SJSA1 (cell line): ENCODE measurements at places on chromosomes 6 and 20.

DNA sequence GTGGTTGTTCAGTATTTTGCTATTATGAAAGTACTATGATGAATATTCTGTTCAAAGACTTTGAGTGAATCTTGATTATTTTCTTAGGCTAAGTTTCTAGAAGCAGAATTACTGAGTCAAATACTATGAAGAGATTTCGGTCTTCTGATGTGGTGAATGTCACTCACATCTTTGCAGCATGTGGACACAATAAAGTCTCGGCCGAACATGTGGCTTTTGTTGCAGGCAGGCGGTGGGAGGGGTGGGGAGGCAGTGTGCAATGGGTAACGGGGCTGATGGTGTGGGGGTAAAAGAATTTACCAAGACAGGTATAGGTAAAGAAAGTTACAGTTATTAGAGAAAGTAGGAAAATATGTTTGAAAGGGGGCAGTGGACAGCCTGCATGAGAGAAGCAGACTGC, 156.4 kb upstream of the DTNBP1 start:
- no peak for DNase-seq

DNA sequence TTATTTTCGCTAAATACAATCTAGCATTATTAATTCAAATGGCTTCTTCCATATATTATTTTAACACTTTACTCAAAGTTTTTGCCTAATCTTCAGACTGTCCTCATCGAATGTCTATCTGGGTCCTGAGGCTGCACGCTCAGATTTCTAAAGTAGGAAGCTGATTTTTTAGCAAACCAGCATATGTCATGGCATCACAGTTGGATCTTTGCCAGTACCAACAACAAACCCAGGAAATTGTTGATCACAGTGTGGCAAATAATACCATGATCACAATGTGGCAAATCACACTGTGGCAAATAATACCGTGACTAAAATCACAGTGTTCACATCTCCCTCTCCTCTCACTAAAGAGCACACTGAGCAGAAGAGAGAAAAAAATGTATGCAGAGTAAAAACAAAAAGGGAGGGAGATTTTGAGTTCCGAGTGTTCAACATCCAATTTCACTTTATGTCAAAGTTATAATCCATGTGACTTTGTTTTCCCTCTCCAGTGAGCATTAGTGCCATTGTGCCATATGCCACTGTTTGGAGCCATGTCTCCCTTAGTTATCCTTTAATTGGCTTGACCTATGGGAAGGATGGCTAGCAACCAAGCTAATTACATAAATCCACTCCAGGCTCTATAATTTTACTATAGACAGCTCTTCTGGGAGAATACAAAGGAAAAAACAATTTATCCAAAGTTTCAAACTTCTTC, 1059.6 kb downstream of the HACE1 start:
- DNase-seq, result no peak

GRCh38 chr6:24332317-24332716, 25.5 kb downstream of the DCDC2 start:
- no peak for DNase-seq

GRCh38 chr20:40738976-40739375, 49.9 kb upstream of the MAFB start:
- DNase-seq, result no peak

GRCh38 chr6:34305982-34306708, 57.3 kb upstream of the SMIM29 start:
- no peak for DNase-seq

GRCh38 chr20:23143098-23143497, 57.0 kb upstream of the CD93 start:
- peak; percentile 79 for DNase-seq

DNA sequence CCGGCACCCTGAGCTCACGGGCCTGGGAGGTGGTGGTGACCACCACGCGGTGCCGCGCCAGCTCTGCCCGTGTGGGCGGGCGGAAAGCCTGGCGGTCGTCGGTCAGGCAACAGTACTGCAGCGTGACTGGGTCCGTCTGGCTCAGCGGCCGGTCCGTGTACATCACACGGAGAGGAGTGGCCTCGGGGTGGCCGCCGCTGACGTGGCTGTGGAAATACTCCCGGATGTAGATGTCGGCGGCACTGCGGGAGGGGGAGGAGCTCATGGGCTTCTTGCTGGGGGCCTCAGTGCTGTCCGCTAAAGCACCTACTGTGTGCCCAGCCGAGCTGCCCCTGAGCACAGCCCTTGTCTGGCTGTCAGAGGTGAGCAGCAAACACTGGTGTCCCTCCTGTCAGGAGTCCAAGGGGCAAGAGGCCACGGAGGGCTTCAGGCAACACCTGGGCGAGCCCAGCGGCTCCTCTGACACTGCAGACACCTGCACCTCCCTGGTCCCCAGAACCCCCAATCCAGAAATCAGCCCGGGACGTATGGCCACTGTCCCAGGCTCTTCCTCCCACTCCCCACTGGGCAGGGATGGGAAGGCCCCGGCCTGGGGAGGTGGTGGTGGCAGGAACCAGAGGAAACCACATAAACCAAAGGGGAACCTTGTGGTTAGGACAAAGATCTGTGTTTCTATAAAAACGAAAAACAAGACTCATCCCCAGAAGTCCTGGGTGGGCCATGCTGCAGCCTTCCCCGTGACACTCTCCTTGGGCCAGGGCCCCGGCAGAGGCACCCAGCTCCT, 6.5 kb downstream of the HELZ2 start:
- DNase-seq, result no peak

GRCh38 chr6:113414511-113414910, 442.6 kb upstream of the MARCKS start:
- peak; percentile 40 for DNase-seq

- DNase-seq, result peak; percentile 67
These were observed 60.8 kb downstream of the NPEPL1 start for GRCh38 chr20:58753267-58753921.

DNA sequence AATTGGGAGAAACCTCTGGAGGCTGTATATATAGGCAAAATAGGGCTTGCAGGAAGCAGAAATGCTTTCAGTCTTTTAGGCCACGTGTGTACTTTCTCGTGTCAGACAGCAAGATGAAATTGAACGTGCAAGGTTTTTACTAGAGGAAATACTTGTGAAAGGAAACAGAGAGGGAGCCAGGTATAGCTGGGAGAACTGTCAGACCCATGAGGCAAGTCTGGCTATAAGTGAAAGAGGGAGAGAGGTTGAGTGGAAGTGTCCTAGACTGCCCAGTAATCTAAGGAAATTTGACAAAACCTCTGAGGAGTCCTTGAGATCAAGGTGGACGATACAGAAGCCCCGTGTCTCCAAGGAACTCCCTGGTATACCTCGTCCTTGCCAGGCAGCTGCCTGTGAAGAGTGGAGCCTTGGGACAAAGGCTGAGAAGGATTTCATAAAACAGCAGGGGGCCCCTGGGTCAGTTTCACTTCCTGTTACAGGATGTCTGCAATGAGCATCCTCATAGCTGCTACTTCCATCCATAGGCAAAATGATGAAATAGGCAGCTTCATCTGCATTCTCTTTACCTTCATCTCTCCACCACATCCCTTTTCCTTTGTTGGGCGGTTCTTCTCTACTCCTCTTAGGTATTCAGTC, 114.4 kb upstream of the MAP3K7 start:
- DNase-seq, result no peak

GRCh38 chr6:36853325-36853724, 14.1 kb upstream of the CPNE5 start:
- no peak for DNase-seq

- DNase-seq, result no peak
These were observed 45.1 kb upstream of the RPS6KA2 start for GRCh38 chr6:166672146-166672545.

- DNase-seq, result no peak
These were observed 166.5 kb downstream of the PLCB1 start for GRCh38 chr20:8298426-8299043.

- DNase-seq, result no peak
These were observed 259.0 kb downstream of the FOXC1 start for GRCh38 chr6:1868561-1869261.

- DNase-seq, result no peak
These were observed 39.7 kb downstream of the SIRPA start for GRCh38 chr20:1934721-1935573.

GRCh38 chr6:141421378-141421777, 711.3 kb upstream of the GJE1 start:
- peak; percentile 47 for DNase-seq

DNA sequence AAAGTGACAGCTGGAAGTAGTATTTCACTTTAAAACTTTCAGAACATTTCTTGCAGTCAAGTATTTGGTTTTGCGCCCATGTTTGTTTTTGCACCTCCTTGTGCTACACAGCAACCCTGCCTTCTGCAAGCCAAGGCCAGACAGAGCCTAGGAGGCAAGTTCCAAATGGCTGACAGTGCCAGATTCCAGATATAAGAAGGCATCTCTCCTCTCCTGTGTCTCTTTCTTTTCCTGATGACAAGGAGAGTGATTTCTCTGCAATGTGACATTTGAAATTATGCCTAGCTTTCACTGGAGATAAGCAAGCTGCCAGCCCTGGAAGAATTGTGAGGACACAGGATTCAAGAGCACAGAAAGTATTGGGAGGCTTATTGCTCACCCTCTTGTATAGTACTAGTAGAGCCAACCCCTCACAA, 149.1 kb upstream of the TENT5A start:
- no peak for DNase-seq

DNA sequence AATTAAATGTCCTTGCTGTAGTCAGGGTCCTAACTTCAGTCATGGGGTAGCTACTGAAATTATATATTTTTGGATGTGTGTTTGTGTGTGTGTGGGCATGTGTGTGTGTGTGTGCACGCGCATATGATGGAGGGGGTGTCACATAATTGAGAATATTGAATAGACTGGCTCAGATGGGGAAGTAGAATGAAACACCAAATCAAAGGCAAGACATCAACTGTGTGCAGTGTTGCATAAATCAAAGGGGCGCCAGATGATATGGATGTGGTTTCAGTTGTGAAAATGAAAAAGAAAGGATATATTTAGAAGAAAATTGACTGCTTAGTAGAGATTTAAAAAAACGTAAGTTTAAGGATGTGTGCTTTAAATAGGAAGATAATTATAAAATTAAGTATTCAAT, 144.2 kb upstream of the CEP162 start:
- no peak for DNase-seq

- no peak for DNase-seq
These were observed 131.3 kb downstream of the GJA10 start for GRCh38 chr6:90025523-90026061.

DNA sequence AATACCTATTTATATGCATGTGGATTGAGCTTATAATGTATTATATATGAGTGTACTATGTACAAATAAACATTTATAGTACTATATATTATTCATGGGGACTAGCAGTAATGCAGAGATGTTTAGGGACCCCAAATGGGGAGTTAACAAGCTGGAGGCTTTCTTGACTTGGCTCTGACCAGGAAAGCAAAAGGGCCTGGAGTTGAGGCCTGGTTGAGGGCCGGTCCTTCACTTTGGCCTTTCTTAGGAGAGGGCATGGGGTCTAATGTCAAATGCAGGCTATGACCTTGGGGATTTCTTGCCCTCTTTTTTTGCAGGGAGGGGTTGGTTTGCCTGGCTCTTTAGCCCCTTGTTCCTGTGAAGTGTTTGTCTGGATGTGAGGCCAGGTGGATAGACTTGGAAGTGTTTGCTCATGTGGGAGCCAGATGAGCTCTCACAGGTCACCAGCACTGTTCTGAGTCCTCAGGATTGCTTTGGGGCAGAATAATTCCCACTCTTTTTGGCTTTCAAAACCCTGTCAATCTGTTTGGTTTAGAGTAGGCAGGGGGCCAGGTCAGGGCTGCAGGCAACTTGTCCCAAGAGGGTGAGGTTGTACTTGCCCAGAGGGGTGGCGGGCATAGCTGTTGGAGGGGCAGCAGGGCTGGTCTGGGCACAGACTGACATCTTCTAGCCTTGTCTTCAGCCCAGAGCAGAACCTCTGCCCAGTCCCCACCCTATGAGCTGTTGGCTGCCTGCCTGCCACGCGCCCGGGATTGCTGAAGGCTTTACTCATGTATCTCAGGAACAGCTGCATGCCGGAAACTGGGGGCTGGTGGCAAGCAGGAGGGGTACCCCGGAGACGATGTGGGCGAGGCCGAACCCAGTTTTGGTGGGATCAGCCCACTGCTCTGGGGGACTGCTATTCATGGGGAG, 14.6 kb downstream of the TJAP1 start:
- DNase-seq, result peak; percentile 67

DNA sequence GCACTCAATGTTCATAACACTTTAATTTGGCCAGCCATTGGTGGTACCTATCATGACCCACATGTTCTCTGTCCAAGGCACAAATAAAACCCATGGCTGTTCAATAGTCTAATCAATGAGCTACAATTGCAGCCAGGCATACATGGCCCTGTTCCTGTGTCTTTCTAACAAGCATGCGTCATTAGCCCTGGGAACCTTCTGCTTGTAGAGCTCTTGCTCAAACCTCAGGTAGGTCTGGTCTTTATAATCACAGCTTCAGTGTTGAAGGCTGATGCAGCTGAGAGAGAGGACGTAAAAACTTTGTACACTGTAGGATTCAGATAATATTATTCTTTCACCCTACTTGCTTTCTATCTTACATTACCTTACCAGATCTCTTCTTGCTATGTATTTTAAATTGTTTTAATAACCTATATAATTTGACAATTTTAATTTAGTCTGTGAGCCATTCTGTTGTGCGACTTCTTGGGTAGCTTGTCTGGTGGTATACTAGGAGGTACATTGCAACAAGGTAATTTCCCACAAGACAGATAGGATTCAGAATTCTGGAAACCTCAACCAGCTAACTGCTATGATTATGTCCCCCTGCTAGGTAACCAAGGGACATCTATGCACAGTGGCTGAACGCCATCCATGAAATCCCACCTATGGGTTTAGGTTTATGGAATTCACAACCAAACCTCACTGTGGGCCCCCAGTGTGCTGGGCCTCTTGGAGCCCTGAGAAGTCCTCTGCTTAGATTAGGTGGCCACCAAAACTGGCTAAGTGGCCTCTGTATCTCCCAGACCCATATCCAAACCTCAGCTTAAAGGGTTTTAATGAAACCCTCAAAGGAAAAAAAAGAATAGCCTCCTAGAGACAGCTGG, 55.4 kb upstream of the RIPOR2 start:
- no peak for DNase-seq

- DNase-seq, result no peak
These were observed 546.5 kb downstream of the PRKN start for GRCh38 chr6:162181111-162181510.

DNA sequence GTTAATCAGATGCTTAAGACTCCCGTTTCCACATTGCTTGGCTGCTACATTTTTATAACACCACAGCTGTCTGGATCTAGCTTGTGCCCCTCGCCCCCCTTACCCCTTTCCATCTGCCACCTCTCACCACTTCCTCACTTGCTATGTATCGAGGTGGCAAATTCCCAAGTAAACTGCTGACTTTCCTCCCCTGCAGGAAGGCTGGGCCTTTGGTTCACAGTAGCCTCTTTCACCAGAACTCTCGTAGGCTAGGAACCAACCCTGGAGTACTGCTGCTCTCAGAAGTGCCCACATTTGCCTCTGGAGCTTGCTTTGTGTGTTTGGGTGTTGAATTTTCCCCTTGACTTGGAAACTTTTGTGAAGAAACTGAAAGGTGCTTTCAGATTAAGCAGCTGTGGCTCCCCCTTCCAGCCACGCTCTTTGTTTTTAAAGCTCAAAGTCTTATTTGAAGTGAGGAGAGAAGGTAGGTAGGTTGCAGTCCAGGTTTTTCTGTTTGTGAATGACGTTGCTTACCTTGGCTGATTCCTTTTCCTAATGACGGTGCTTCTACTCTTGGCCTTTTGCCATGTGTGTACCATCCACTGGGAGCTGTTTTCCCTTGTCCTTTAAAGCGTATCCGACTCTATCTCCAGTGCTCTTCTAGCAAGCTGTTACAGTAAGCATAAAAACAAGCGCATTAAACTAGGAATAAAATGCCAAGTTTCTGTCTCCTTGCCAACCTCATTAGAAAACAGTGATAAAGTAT, 90.4 kb downstream of the CARMIL1 start:
- no peak for DNase-seq
